ENCODE measurements at places on chromosomes 7 and 10. TPM values are rescaled to one million over a fixed set of nuclear protein-coding genes. Genes with fewer than 3 reads are reported as not detected.

- DNase-seq, result no peak
These were observed 51.9 kb upstream of the GNAT3 start for GRCh38 chr7:80563561-80564327.

DNA sequence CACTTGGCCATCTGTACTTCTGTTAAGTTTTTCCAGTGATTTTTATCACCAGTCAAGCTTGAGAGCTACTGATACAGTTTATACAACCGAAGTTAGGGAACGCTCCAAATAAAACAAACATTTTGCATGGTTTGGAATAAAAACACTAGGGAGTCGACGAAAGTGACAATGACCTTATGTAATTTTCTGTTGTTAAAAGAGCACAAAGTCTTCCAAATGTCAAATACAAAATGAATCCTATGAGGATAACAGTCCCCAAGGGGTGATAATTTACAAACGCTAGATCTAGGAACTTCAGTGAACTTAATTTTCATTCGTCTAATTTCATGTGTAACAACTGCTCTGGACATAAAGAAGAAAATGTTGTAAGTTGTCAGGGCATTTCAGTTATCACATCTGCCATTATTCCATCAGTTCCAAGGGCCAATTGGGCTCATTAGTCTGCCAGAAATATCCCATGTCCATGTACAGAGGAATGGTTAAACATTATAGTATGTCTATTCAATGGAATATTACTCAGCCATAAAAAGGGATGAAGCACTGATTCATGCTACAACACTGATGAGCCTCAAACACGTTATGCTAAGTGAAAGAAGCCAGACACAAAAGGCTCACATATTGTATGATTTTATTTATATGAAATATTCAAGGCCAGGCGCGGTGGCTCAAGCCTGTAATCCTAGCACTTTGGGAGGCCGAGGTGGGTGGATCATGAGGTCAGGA is 38.0 kb upstream of the CYTH3 start:
- DNase-seq, result no peak

- DNase-seq, result no peak
These were observed 1.9 kb downstream of the TTYH3 start for GRCh38 chr7:2633538-2634266.

GRCh38 chr10:10785627-10786026 is 232.0 kb upstream of the CELF2 start:
- DNase-seq, result no peak

DNA sequence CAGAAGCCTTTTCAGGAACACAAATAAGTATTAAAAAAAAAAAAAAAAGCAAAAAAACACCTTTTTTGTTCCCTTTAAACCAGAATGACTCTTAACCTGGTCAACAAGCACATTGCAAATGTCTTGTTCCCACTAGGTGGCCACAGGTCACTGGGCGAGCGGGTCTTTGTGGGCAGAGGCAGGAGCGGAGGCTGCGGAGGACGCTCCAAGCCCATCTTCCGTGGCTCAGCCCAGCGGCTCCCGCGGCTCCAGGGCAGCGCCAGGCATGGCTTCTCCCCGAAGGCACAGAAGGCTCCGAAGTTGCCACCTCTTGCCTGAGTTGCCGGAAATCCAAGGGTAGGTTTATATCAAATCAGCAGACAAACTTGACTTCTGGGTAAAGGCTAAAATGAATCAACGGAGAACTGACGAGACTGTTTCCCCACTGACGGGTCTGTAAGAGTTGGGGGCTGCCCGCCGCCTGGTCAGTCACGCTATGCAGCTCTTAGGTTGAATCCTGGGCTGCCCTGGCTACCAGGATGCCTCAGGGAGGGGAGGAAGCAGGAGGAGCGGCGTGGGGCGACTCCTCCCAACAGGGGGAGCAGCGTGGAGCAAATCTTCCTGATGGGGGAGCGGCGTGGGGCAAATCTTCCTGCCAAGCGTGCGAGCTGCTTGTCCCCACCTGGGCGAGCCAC is 144.5 kb downstream of the PTPRN2 start:
- no peak for DNase-seq

GRCh38 chr7:112400141-112400540 is 50.1 kb upstream of the IFRD1 start:
- DNase-seq, result no peak

GRCh38 chr7:2484868-2485267 is 8.7 kb upstream of the GRIFIN start:
- DNase-seq, result no peak

- DNase-seq, result peak; percentile 46
These were observed 66.8 kb downstream of the TRIL start for GRCh38 chr7:28891192-28891875.

DNA sequence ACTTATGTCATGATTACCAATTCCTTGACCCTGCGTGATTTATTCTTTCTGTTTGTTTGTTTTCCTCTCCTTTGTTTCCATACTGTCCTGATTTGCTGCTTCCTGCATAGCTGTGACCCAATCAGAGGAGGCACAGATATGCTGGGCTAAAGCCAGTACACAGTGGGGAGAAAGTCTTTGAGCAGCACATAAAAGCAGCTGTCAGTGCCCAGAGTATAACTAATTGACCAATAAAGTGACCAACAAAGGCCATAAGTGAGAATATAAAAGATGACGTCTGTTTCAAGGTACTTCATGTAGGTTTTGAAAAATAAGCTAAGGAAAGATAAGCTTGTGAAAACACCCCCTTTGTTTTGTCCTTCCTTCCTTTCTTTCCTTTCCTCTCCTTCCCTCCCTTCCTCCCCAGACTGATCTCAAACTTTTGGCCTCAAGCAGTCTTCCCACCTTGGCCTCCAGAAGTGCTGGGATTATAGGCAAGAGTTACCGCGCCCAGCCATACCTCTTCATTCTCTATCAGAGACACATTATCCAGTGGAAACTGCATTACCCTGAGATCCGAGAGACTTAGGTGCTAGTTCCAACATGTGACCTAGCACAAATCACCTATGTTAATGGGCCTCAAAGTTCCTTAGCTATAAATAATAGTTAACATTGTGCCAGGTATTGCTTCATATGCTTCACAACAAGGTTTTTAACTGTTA is 17.0 kb downstream of the BCAP29 start:
- no peak for DNase-seq

DNA sequence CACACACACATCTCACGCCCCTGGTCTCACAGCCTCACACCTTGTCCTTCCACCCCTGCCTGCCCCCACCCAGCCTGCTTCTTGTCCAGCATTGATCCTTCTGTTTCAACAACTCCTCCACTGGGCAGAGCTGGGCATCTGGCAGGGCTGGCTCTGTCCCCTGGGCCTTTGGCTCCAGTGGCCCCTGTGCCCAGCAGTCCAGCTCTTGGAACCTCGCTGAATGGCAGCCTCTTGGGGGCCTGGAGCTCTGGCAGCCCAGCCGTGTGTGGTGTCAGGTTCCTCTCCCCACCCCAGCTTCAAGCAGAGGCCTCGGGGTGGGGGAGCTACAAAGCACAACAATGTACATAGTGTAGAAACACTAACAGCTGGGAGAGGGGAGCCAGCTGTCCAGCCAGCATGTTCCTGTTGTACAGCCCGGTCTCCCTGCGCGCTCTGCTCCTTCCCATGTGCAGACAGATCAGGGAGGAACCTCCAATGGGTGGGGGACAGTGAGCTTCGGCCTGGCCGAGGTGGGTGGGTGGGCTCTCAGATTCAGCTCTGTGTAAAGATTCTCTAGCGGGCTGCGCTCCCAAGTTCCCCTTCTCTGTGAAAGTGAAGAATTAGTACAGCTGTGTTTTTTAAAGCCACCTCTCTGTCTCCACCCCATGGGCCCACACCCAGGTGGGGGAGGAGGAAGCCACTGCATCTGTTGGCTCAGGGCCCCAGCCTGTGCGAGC is 19.4 kb downstream of the ZMIZ2 start:
- DNase-seq, result no peak

GRCh38 chr7:156021471-156021870 is 209.2 kb upstream of the SHH start:
- DNase-seq, result no peak

GRCh38 chr10:35726846-35727245 is 84.8 kb upstream of the FZD8 start:
- no peak for DNase-seq

Gene PAX4
- total RNA-seq, result not detected

Gene ZNRF2
- 17.8 TPM for total RNA-seq

Gene MTURN
- total RNA-seq, result 6.4 TPM

Gene CPA2
- 0.90 TPM for total RNA-seq

Gene LFNG
- 24.1 TPM for total RNA-seq

Data from WTC11 (cell line).